Amniotic stem cell (primary cell): ENCODE measurements at places on chromosomes 16 and 17.

DNA sequence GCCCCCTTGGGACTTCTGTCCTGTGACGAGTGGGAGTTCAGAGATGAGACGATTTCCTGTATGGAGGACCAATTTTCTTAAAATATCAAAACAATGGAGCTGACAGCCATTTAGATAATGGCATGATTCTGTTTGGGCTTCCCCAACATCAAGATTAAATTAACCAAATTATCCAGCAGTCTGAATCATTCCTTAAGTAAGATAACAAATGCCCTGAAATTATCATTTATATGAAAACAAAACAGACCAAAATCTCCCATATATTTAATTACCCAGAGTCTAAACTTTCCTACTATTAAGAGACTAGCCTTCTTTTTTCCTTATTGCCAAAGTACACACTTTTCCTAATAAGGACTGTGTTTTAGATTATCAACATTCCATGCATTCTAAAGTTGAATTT, 550.1 kb upstream of the PSMD7 start:
- DNase-seq, result no peak

DNA sequence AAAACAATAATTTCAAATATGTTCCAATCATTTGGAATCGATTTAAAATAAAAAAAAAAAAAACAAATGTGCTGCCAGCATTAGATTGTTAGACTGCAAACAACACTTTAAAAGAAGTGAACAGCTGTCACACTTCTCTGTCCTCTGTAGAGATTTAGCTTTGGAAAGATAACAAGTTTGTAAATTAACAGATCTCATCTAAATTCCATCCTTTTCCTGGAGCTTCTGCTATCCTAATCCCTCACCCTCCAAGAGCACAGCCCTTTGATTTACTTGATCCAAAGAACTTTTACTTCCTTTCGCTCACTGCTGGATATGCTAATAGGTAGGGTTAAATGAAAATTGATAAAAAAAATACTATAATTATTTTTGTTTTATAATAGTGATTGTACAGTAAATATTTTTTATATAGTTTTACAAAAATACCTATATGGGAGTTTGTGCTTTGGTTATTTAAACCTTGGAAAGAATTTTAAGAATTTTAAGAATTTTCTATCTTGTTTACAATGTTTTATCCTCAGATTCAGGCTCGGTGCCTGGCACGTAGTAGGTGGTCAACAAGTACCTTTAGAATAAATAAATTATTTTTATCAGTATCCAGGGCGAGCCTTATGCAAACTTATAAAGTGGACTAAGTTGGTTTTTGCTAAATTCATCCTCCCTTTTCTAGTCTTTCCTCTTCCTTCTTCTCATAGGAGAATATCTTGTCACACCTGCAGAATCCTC, 21.6 kb downstream of the MAP2K6 start:
- DNase-seq, result no peak

GRCh38 chr16:19842426-19843157, 42.1 kb downstream of the GPRC5B start:
- DNase-seq, result no peak

DNA sequence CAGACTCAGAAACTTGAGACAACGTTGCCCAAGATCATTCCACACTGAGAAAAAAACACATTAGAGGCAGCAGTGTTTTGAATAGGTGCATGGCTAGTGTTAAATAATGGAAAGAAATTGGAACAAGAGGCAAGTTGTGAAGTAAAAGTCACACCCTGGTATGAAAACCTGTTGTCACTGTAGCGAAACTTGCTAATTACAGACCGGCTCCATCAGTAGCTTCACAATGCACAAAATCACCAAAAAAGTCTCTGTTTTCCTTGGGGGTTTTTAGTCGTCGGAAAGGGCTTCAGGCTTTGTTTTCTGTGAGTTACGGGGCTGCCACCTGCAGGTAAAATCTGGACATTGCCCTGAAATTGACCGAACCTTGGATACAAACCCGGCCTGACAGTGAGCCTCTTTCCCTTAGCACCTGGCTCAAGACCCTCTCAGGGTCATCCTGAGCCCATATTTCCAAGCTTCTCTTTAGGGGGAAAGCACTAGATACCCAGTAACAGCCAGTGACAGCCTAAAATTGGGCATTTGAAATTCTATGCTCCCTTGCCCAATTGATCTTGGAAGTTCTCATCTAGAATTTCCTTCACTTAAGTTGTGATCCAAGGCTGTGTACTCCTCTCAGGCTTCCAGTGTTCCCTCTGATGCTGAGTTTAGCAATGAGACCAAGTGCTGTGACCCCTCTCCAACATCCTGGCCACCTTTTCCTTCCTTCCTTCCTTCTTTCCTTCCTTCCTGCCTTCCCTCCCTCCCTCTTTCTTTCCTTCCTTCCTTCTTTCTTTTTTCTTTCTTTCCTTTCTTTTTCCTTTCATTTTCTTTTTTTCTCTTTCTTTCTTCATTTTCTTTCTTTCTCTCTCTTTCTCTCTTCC, 7.2 kb upstream of the GRB2 start:
- DNase-seq, result no peak

GRCh38 chr17:16866436-16866835, 105.5 kb downstream of the TNFRSF13B start:
- DNase-seq, result no peak

DNA sequence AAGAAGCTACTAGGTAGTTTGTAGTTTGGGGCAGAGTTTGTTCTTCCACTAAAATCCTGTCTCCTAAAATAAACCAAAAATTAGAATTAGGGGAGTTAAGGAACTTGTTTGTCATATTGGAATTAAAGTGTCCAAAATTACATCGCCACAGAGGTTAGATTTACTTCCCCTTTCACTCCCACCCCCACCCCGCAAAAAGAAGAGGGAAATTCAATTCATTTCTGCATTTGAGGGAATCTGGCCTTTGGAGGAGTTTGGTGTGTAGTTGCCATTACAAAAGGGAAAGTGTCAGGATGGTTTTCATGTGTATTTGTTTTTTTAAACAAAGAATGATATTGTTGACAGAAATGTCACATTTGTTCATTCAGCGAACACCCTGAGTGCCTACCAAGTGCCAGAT, 5.8 kb downstream of the TMEM97 start:
- DNase-seq, result no peak

- DNase-seq, result no peak
These were observed 57.7 kb downstream of the CMC2 start for GRCh38 chr16:80948886-80949493.

DNA sequence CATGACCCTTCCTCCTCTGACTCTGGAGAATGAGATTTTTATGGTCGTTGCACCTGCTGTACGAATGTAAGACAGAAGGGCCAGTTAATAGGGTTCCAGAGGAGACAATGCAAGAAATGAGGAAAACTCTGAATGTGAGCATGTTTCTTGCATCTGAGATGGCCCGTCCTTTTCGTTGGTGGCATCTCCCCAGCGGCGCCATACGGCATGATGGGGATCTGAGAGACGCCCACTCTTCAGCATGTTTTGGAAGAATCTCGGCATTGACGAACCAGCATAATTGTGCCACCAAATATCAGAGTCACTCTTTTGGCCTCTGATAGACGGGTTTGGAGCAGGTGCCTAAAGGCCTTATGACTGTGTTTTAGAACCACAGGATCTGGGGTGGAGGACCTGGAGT, 126.5 kb upstream of the RCVRN start:
- no peak for DNase-seq

GRCh38 chr16:88195911-88196465, 186.8 kb upstream of the ZNF469 start:
- no peak for DNase-seq

DNA sequence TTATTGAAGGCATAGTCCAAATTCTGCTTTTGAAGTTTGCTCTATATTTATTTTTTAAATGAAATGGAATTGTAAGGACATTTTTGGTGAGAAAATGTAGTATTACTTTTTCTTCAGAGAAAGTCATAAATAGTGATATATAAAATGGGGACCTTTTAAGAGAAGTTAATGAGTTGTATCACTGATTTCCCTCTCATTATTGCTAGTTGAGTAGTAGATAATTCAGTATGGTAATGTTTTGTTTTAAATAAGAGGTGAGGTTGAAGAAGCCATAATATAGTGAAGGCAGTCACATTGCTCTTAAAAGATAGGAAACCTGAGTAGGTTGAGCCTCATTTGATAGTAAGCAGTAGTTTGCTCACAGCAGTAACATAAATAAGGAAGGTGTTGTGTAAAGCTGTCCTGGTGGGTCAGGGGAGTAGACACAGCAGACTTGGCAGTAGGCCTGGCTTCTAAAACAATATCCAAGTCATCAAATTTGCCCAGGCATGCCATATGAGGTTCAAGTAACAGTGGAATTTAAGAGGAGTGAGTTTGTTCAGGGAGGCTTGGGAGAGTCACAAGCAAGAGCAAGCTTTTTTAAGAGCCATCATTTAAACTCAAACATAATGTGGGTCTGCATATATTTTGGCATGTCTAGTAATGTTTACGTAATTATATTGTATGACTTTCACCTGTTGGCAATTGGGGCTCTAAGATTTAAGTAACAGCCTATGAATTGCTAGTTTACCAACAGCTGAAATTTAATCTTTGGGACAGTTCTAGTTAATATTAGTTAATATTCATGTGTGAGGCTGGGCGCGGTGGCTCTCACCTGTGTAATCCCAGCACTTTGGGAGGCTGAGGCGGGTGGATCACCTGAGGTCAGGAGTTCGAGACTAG, 6.5 kb downstream of the NFATC3 start:
- DNase-seq, result no peak

DNA sequence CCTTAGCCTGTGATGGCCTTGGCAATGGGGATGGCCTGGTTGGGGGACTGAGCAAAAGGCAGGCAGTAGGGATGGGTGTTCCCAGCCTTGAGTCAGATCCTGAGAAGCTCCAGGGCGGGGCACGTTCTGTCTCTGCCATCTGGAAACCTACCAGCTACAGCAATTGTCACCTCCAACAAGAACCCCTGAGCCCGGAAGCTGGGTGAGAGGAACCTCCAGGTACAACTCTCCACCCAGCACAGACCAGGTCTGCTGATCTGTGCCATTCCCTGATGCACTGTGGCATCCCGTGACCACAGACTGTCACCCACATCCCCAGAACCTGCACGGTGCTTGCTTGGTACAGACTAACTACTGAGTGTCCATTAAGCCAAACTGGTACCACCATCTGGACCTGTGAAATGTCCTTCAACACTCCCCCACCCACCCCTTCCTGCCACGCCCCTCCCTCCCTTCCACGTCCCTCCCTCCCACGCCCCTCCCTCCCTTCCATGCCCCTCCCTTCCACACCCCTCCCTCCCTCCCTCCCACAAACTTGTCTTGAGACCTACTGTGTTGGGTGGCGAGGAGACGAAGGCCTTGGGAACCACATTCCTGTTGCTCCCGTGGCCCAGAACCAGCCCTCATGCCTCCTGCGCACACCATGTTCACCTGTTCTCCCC, 16.6 kb downstream of the MYO15B start:
- no peak for DNase-seq

DNA sequence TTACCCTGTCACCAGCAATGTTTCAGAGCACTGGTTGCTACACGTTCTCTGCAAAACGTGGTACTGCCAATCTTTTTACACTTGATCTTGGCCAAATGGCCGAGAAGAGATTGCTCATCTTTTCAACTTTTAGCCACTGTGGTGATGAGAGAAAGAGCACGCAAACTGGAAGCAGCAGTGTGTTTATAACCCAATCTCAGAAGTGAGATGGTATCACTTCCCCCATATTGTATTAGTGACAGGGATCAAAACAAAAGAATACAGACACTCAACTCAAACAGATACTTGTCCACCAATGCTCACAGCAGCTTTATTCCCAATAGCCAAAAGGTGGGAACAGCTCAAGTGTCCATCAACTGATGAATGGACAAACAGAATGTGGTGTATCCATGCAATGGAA, 72.1 kb upstream of the FA2H start:
- DNase-seq, result no peak

DNA sequence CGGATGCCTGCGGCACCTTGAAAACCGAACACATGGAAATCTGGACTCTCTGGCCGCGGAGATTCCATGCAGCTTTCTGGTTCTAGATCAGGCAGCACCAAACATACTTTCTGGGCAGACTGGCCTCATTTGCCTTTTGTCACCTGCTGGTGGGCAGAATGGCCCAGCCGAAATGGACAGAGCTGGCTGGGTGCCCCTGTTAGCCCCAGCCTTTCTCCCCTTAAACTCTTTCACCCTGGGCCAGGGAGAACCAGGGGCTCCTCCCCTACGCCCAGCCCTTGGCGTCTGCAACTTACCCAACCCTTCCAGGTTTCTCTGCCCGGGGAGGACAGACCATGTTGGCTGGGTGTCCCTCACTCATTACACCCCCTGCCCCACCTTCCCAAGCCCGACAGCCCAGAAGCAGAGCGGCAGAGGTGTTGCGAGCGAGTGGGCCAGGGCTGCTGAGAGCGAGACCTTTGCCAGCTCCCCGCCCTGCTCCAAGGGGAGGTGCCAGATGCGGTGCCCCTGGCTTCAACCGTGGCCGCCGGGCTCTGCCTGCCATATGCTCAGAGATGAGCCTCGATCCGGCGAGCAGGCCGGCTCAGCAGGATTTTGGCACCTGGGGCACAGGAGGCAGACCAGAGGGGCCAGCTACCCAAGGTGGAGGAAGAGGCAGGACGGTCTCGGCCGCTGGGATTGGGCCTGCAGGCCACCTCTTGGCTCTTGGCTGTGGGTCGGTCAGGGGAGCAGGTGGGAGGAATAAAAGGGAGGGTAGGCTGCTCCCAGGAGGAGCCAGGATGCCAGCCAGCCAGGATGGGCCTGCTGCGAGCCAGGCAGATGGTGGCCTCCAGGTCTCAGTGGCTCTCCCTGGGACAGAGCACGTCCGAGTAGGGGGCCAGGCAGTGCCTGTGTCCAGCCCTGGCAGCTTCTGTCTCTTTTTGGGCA, 191.3 kb downstream of the NTN1 start:
- no peak for DNase-seq

GRCh38 chr16:78607465-78607864, 508.0 kb downstream of the WWOX start:
- no peak for DNase-seq

DNA sequence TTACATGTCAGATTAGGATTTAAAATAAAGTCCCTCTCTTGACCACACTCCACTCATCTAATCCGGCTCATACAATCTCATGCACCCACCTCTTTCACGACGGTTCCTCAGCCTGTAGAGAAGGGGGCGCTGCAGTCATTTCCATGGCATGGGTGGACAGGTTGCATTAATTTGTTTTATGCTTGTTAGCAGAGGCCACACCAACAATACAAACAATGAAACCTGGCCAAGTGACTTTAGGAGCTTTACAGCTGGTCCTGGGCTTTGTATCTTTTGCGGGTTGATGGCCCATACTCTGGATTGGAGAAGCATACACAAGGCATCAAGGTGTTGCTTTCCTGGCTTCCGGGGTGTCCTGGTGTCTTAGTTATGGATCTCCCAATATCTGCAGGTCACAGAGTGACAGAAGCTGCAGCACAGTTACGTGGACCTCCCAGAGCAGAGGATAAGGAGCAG, 9.7 kb upstream of the SNF8 start:
- DNase-seq, result no peak

DNA sequence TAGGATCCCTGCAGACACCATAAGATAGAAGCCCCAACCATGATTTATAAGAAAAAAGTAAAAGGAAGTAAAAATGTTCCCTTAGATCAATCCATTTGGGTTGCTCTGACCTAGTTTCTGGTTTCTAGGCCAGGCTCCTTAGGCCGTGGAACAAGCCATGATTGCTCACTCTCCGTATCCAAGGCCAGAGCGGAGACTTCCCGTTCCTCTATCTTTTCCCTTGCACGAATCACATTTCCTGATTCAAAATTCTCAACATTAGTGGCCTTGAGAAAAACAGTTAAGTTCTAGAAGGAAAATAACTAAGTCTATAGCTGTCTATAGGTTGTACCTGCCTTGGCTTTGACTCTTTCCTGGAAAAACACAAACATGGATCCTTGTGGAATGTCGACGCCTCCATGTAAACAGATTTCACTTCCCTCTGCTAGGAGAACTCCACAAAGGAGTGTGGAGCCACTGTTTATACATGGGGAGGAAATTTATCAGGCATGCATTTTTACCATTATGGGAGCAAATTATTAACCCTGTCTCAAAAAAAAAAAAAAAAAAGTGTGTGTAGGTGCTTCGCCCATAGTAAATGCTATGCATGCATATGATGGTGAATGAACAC, 149.6 kb downstream of the ZFHX3 start:
- no peak for DNase-seq
